ENCODE measurements at places on chromosomes 5 and 9.

GRCh38 chr5:21688655-21689054 lies 1164.5 kb downstream of the CDH12 start:
- DNase-seq = no peak

GRCh38 chr9:70407081-70407503 lies 7.4 kb downstream of the KLF9 start:
- DNase-seq = no peak

GRCh38 chr5:146669656-146670055 lies 153.7 kb upstream of the GPR151 start:
- DNase-seq = no peak

GRCh38 chr5:35294976-35295375 lies 64.7 kb upstream of the PRLR start:
- no peak for DNase-seq

GRCh38 chr5:164057121-164057520 lies 551.7 kb downstream of the MAT2B start:
- no peak for DNase-seq

- peak; percentile 46 for DNase-seq
Measured at GRCh38 chr9:99140685-99141314, 35.9 kb downstream of the TGFBR1 start.

DNA sequence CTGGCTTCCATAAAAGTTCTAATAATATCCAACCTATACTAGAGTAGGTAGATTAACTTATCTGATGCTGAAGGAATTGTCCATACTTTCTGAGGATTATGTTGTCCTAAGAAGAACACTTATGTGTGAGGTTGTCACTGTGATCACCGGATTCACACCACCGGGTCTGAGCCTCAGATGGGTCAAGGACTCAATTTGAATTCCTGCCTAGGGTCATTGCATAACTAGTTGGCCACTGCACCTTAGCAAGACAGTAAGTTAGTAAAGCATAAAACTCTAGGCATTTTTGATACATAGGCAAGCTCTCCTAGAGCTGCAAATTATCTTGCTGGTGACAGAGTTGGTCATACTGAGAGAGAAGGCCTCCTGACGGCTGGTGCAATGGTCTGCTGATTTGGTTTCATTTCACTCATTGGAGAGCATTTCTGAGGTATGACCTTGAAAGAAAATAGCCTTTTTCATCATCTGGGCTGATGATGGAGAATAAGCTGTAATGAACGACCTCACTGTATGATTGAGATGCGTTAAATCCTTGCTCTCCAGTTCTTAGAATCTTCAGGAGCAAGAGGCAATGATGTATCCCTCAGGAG lies 72.0 kb upstream of the CKMT2 start:
- DNase-seq = no peak

DNA sequence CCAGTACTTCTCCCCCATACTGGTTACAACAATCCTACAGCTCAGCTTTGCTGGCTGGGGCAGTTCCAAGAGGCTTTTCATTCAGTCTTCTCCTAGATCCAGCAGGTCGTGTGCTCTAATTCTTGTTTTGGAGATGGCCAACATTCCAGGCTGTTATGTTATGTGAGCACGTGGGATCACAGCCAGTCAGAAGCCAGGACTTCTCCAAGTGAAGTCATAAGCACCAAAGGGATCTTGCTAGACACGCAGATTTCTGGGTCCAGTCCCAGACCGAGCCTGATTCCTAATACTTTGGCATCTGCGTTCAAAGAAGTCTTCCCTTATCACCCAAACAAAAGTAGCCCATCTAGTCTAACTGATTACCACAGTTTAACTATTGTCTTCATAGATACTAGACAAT lies 1.4 kb upstream of the LARP1 start:
- DNase-seq = no peak

DNA sequence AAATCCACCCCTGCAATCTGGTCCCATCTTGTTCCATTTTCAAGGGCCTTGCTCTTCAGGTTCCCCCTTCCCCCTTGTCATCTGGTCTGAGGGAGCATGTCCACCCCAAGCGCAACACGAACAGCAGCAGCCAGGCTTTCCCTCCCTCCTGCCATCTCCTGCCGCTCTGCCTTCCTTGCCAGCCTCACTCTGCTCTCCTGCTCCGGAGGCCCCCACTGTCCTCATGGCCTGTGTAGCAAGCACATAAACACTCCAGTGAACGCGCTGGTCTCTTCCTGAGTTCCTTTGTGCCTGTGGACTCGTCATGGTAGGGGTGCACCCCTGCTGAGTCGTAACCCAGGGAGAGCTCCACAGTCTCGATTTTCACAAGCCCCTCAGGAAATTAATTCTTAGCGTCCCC lies 29.9 kb downstream of the TENT4A start:
- no peak for DNase-seq

DNA sequence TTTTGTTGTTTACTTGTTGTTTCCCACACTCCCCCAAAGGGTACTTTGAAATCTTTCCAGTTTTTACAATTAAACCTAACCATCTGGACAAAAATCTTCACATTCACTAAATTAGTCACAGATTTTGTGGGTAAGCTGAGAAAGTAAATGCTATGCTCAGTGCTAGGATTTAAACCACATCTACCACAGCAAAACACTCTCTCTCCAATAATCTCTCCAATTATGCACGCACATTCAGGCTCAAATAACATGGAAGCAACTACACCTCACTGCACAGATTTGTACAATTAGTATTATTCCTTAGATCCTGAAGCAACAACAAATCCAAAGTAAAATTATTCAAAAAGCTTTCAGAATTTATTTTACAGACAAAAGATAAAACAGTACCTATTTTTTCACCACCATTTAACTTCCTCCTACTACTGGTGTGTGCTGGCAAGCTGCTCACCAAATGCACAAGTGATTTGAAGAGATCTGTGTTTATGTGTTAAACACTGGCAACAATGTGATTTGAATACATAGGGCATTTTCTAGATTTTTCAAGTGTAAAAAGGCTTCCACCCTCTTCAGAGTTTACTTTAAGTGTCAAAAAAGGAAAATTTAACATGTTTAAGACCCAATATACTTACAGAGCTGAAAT lies 16.6 kb downstream of the ZNF608 start:
- no peak for DNase-seq

DNA sequence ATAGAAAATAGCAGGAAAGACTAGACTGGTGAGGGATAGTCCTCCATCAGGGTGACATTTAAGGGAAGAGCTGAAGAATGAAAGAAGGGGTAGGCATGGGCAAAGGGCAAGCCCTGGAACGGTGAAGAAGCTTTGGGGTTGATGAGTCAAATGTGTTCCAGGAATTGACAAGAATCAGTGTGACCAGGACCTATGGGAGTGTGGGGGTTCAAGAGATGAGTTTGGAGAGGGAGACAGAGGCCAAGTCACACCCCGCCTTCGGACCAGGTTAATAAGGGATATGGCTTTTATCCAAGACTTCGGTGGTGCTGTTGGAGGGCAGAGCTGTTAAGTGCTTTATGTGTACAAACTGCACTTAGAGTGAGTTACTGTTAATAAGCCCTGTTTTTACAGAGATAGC lies 920 bp downstream of the PMPCA start:
- no peak for DNase-seq

GRCh38 chr9:88531920-88532698 lies 2.9 kb upstream of the NXNL2 start:
- no peak for DNase-seq

DNA sequence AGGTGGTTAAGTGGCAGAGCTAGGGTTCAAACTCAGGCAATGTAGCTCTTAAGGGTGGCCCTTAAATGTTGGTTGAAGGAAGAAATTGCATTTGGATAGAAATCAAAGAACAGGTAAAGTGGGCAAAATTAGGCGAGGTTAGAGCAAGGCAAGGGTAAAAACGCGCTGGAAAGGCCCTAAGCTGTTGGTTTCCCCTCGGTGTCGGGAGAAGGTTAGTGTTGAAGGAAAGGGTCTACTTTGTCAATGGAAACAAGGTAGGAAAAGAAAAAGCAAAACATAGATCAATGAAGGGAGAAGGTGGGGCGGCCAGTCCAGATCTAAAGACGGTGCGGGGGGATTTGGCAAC lies 431 bp downstream of the FASTKD3 start:
- no peak for DNase-seq
